ENCODE measurements at places on chromosomes 6 and 20.
A peak's percentile ranks its signal among the peaks of the same experiment; 100 is the strongest.

DNA sequence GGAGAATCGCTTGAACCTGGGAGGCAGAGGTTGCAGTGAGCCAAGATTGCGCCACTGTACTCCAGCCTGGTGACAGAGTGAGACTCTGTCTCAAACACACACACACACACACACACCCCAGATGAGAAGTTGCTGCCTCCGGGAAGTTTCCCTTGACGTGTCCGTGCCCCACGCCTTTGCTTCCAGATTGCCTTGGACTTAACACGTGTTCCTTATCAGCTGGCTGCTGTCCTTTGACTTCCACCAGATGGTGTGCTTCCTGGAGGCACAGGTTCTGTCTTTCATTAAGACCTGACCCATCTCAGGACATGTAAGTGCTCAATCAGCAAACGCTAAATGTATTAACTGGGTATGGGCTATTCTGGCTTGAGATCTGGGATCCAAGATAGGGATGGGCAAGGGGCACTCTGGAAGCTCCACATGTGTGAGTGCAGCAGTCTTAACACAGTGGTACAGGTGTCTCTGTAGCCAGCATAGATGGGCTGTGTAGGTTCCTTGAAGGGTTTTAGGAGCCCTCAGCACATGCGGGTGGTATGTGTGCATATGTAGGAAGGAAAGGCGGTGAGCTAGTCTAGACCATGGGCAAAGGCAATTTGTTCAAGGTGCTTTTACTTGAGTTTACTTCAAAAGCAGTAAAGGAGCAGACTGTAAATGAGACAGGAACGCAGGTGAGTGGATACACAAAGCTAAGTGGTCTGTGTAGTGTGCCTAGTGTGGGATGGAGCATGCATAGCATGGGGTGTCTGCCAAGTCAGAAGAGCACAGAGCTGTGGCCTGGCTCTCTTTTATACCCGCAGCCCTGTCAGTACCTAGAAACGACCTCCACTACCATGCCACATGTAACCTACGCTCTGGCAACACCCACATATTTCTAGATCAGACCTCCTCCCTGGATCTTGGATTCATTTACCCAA is 11.6 kb downstream of the PIGT start:
- no peak for DNase-seq

DNA sequence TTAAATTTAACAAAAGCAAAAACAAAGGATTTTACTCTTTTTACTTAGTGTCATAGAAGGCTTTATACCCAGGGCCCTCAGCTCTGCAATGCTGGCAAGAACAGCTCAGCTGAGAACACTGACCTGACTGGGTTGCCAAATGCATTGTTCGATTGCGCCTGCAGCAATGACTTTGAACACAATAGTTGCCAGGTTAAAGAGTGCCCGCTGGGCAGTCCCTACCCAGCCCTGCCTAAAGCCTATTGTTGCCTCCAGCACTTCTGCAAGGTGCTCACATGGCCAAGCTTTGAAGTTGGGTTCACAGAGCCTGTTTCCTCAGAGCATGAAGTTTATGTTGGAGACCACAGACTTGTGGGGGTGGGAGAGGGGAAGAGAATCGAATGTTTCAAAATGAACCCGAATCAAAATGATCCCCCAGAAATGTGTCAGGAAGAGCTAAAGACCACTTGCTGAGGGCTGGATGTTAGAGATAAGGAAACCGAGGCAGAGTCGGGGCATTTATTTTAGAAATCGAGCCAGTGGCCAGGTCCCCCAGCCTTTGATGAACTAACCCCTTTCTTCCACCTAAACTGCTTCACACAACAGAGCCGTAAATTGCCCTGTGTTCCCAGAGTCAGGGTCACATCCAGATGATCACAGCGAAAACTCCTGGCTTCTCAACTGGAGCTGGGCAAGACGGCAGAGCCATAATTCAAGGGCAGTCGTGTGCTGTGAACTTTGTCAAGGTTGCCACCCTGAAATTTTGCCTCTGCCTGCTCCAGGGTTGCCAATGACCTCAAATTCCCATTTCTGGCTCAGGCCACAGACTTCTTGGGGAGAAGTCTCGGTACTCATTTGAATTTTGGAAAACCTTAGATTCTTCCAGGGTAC is 55.0 kb downstream of the FOXA2 start:
- DNase-seq: no peak

DNA sequence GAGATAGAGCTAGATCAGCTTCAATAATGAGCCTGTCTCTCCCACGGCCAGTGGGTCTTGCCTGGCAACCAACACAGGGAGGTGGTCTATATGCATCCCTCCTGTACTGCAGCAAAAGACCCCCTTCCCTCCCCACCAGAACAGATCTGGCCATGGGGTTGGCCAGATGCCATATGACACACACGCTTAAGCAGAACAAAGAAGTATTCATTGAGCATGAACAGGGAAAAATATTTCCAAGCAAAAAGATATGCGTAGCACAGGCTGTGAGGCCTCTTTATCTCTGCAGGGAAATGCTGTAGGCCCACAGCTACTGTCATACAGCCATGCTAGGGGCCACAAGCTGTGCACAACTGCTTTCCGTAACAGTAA is 73.4 kb upstream of the NRSN1 start:
- no peak for DNase-seq

DNA sequence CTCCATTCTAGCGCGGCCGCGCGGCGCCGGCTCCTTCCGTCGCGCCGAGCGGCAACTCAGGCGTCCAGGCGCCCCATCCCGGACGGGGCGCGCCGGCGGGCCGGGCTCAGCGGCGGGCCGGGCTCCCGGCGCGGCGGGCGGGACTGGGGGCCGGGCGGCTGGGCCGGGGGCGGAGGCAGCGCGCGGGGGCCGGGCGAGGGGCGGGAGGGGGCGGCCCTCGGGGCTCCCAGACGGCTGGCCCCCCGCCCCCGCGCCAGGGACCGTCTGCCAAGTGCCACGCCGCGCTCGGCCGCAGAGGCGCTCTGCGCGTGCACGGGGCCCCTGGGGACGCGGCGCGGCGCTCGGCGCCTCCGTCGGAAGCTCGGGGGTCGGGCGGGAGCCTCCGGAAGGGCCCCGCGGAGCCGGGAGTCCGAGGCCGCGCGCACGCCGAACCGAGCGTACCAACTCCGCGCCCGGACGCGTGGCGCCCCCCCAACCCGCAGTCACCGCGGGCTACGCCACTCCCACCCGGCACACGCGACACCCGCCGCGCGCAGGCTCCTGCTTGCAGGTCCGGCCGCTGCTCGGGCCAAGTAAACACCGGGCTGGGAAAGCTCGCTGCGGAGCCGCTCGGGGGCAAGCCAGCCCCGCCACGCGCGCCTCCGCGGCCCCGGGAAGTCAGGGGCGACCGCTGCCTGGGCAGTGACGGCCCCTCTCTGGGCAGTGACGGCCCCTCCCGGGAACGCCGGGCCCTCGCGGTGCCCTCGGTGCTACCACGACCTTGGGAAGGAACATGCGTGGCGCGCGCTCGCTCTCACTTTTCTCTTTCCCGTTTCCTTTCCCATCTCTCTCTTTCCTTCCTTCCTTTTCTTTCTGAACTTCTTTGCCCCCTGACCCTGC is at the start of gene PREX1:
TSS of gene PREX1 (minus strand) at position 145 of the 879 bp plus-strand sequence. CDS start at position 6, 139 bp downstream.
- peak; percentile 66 for DNase-seq

- DNase-seq: no peak
Measured at GRCh38 chr6:142350309-142350708, 48.5 kb downstream of the ADGRG6 start.

Data from Jurkat, Clone E6-1 (cell line).